Left ventricle myocardium superior (tissue), 1 donor: ENCODE measurements at places on chromosomes 11 and 22. TPM values are rescaled to one million over a fixed set of nuclear protein-coding genes. Genes with fewer than 3 reads are reported as not detected.

Gene HDAC10
- 12.7 TPM for total RNA-seq

Gene FOLR1
- 0.50 TPM for total RNA-seq

Gene PCNX3
- 11.8 TPM for total RNA-seq

Gene PAX6
- total RNA-seq, result not detected

Gene UCP3
- total RNA-seq, result 11.9 TPM

Gene SLC7A4
- 0.30 TPM for total RNA-seq

Gene KCNK4
- total RNA-seq, result not detected
